ENCODE measurements at places on chromosomes 2 and 18.

DNA sequence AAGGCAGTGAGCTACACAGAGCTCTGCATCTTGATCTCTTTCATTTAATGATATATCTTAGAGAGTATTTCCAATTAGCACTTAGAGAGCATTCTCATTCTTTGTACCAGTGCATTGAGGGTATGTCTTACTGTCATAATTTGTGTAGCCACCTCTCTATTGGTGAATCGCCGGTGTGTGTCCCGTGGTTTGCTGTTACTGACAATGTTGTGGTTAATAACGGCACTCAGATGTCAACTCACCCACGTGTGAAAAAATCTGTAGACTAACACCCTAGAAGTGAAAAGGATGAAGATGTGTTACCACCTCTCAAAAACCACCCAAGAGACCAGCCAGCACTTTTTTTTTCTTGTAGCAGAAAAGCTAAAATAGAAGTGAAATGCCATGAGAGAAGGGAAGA lies 37.1 kb downstream of the TEX51 start:
- DNase-seq = no peak

GRCh38 chr2:49261781-49262180 lies 107.5 kb upstream of the FSHR start:
- DNase-seq = no peak

DNA sequence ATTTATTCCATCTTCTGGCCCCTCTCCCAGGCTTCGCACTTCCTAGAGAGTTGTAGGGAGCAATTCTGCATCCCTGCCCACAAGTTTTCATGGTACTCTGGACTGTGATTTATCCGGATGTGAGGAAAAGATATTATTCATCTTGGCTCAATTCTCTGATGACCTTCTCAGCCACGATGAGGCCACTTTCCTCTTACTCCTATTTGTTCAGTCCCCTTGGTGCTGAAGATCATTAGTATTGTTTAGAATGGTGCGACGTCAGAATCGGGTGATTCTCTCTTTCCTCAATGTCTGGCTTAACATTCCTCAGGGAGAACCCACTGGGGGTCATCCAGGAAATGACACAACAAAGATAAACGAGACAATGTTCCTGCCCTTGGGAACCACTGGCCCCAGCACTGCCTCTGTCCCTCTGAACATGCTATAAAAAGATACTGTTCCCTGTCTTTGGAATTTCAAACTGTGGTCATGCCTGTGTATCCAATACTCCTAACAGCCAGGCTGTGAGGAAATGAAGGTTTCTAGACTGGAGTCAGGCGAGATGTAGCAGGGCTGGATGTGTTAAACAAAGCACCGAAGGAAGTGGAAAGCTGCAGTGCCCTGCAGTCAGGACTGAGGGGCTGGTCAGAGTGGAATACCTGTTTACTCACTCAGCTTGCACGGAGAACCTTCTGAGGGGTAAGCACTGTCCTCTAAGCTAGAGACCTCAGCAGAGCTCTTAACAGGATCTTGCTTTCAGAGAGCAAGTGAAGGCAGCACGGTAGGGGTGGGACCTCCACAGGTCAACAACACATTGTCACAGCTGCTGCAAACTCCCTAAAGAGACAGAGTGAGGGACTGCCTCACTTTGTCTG lies 12.9 kb upstream of the GLI2 start:
- no peak for DNase-seq

DNA sequence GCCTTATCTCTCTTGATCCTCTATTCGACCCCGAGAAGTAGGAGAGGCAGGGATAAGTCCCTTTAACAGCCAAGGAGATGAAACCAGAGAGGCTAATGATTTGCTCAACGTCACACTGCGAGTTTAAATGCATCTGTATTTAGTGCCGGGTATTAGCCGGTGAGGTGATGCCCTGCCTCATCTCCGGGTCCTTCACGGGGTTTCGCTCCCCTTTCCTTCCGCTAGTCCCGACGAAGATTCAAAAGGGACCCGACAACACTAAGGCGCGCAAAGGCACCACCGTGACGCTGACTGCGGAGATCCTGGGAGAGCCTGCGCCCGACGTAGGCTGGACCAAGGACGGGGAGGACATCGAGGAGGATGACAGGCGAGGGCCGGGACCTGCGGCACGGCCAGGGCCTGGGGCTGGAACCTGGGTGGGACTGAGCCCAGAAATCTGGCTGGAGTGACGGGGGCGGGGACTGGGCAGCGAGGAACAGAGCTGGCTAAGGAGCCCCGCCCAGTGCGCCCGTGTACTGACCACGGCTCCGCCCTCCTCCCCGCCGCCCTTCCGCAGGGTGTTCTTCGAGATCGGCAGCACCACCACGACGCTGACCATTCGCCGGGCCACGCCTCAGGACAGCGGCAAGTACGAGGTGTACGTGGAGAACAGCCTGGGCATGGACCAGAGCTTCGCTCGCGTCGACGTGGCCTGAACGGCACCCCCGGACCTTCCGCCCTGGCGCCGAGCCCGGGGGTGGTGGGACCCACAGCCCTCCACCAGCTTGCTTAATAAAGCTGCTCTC lies 1.0 kb upstream of the GMPPA start:
- peak; percentile 92 for DNase-seq

- no peak for DNase-seq
Observed at GRCh38 chr18:5197461-5197860, 404 bp upstream of the AKAIN1 start.

DNA sequence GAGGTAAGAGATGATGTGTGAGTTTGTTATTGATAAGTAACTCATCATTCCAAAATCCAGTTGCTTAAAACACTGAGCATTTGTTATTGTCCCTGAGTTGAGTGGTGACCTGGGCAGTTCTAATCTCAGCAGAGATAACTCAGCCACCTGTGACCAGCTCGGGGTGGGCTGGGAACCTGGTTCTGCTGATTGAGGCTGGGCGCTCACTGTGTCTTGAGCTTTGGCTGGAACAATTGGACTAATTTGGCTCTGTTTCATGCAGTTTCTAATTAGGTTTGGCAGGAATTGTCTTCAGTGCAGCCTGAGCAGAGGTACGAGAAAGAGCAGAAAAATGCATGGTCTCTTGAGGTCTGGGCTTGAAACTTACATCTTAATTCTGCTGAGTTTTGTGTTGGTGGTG lies 144.7 kb downstream of the RNF144A start:
- DNase-seq = no peak

- no peak for DNase-seq
Observed at GRCh38 chr2:37920570-37920969, 4.5 kb upstream of the RMDN2 start.

GRCh38 chr2:27498975-27499374 lies 2.3 kb downstream of the GCKR start:
- DNase-seq = no peak

DNA sequence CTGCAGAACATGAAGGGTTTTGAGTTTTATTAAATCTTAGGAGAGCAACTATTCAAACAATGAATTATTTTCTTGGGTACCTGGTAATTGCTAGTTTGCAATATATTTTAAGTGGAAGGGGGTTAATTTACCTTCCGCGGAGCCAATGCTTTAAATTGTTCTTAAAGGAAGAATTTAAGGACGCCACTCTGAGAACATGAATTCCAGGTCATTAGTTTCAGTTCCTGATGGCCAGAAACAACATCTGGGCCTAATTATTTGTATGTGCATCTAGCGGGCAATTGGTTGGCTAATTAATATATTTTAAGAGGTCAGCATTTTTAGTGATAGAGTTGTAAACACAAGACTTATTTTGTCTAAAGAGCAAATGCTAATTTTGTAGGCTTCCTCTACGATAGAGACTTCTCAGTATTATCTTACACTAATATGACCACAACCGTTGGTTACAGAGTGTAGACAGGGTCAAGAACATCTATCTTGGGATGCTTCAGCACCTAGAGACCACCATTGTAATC lies 40.8 kb downstream of the CCBE1 start:
- no peak for DNase-seq

DNA sequence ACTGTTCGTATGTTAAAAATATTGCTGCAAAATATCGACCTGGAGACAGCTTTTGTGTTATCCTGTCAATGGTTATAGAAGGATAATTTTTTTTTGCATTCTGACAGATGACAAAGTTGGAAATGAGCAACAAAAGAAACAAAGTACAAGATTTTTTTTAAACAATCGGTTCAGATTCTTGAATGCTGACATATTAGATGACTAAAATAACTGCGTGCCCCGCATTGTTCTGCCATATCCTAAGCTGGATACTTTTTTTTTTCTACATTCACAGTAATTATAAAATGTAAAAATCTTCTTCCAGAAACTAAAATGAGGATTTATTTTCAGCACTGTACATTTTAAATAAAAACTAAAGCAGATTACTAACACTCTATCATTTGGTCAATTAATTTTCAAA lies 67.1 kb downstream of the ABCG8 start:
- no peak for DNase-seq

DNA sequence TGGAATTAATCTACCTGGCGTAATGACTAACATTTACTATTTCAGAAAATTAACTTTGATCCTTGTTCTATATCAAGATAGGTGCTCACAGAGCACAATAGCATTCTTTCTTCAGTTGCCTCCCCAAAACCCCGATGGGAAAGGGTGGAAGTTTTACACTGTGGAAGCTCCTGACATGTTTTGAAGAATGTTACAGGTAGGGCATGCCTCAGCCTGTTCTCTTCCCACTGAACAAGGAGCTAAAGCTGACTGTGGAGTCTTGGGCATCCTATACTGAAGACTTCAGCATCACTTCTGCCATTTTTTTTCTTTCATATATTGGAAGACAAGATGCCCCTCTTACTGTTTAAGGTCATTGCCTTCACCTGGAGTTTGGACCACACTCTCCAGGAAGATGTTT lies 211.2 kb downstream of the SPP2 start:
- DNase-seq = no peak

DNA sequence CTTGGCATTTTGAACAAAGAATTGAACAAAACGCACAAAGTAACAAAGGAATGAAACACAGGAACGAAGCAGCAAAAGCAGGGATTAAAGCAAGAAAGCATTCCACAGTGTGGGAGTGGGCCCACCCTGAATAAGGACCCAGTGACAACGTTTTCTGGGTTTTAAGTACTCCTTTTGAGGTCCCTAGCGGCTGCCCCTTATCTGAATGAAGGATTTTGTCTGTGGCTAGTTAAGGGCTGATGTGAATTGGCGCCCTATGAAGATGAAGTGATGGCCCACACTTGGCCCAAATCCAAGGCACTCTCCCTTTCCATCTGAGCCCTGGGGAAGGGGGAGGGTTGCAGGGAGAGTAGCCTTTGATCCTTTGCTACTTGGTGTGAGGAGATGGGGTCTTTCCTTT lies 7.8 kb upstream of the CCDC141 start:
- no peak for DNase-seq

DNA sequence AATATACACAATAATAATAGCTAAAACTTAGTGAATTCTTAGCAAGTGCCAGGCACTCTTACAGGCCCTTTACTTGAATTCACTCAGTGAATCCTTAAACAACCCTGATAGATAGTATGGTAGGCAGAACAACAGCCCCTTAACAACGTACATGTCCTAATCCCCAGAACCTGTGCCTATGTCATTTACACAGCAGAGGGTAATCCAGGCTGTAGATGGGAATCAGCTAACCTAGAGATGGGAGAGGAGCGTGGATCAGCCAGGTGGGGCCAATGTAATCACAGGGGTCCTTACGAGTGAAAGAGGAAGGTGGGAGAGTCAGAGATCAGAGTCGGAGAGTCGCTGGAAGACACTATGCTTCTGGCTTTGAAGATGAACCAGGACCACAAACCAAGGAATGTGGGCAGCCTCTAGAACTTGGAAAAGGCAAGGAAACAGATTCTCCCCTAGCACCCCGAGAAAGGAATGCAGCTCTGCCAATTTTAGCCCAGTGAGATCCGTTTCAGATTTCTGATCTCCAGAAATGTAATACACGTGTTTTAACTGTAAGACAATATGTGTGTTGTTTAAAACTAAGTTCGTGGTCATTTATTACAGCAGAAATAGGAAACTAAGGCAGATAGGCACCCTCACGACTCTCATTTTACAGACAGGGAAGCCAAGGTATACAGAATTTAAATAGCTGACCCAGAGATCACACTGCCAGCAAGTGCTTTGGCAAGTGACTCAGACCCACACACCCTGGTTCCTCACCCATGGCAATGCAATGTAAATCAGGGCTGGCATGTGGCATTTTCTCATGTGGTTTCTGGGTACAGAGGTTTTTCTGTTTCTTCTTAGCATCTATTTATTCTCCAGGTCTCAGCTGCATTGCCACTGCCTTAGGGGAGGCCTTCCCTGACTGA lies 68.9 kb downstream of the DOCK10 start:
- DNase-seq = no peak

GRCh38 chr18:79380816-79381806 lies 14.6 kb upstream of the NFATC1 start:
- DNase-seq = peak; percentile 90

DNA sequence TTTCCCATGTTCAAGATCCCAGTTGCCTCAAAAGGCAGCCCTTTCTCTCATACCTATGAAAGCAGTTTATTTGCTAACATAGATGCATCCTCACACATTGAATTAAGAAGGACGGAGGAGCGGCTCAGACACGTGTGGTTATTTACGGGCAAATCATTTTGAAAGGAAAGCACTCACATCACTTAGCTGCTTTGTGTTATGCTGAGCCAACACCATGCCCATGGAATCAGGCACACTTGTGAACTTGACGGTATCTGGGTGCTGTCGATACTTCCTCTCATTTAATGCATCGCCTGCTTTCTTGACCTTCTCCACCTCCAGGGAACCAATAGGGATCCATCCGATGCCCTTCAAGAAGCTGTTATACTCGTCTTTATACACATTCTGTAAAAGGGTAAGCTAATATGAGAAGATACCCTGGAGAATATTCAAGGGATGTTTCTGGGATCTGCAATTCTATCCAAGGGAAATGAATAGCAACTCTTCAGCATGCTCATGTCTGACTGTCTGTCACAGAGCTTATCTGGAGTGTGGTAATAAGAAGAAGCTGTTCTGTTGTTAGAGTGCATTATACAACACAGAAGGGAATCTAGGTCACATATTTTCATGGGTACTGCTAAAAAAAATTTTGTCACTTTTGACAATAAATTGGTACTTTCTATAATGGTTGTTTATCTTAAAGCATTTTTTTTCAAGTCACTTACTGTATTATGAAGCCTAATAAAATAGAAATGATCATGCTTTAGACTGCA lies 63.3 kb downstream of the NEB start:
- no peak for DNase-seq

GRCh38 chr2:163374282-163374681 lies 361.5 kb downstream of the FIGN start:
- no peak for DNase-seq

DNA sequence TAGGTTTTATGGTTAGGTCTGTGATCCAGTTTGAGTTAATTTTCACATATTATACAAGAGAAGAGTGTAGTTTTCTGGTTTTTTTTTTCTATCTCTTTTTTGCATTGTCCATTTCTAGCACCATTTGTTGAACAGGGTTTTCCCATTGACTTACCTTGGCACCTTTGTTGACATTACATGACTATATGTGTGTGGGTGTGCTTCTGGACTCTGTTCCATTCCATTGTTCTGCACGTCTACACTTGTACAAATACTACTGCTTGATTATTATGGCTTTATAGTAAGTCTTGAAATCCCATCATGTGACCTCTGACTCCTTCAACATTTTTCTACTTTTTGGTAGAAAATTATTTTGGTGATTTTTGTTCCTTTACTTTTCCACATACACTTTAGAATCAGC lies 38.7 kb downstream of the UBE2F start:
- DNase-seq = no peak

All from osteocyte (in vitro differentiated cells).